ENCODE measurements at places on chromosomes 1 and 21.

DNA sequence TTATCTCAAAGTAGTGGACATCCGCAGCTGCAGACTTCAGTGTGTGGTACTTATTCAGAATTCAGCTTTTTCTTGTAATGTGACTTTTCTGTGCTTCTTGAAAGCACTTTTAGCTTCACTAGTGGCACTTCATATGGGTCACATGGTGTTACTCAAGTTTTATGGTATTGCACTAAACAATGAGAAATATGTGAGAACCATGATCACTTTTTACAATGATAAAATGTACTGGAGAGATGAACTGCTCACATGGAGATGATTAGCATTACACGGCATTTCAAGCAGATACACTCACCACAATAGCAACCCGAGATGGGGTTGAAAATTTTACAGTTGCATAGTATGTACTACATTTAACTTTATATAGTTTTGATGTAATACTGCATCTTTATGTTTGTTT is 40.1 kb upstream of the GPR52 start:
- DNase-seq, result peak; percentile 60

DNA sequence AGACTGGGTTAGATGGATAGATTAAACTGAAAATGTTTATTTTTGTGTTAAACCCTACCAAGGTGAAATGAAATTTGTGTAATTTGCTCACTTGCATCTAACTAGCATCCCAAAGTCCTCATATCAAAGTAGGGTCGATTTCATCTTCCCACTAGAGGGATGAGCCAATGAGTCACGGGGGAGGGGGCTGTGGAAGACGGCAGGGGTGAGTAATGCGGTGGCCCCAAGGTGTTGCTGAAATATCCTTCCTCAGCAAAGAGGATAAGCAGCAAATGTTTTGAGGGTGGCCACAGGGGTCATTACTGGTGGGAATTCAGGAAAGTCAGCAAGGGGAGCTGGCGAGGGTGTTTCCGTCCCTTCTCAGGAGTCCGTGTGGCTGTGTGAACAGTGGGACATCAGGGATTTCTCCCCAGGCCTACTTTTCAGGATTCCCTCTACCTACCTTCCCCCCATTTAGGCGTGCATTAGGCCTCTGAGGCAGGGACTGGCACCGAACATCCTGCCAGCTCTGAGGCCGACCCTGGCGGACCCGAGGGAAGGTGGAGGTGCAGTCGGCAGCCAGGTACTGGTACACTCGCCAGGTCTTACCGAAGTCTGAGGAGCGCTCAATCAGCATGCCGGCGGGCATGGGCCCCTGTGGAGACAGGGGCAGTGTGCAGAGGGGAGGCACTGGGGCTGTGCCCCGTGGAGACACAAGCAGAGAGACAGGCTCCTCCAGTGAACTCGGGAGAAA is 18.1 kb downstream of the LAMB3 start:
- DNase-seq, result no peak

DNA sequence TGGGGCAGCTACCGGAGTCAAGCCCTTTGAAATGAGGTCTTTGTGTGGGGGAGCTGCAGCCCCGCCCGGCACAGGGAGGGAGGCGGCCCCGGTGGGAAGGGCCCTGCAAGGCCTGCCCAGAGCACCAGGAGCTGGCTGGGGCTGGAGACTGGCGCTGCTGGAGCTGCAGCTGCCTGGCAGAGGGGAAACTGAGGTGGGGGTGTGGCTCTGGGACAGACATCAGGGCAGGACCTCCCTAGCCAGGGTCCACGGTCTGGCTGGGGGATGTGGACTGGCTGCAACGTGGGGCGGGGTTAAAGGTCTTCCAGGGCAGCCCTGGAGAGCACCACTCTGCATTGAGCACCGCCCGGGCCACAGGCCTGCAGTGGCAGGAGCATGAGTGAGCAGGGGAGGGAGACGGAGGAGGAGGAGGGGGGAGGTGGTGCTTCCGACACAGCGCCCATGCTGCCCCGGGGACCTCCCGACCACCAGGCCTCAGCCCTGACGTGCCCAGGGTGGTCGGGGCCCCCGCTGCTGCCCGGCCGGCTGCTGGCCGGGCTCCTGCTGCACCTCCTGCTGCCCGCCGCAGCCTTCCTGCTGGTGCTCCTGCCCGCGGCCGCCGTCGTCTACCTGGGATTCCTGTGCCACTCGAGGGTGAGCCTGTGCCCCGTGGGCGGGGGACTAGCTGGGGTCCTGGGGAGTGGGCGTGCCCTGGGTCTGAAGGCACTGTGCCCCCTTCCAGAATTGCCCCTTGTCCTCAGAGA is 4.8 kb upstream of the ANKRD65 start:
- DNase-seq, result no peak

DNA sequence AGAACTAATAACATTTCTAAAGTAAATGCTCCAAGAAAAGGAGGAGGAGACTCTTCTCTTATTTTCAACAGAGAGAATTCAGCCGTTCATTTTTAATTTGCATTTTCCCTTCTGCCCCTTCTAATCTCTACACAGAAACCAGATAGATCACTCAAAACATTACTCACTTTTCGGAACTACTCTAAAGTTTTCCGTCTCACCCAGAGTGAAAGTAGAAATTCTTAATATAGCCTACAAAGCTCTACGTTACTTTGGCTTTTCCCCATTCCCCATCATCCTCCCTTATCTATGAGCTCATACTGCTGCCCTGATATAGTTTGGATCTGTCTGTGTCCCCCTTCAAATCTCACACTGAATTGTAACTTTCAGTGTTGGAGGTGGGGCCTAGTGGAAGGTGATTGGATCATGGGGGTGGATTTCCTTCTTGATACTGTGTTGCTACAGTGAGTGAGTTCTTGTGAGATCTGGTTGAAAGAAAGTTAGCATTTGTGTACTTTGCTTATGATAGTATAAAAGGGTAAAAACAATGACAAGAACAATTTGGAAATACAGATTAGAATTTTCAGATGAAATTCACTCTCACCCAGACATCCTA is 188.2 kb downstream of the AMY1C start:
- no peak for DNase-seq

- no peak for DNase-seq
Measured at GRCh38 chr1:52867087-52867863, 24.7 kb downstream of the ZYG11A start.

- DNase-seq, result no peak
Measured at GRCh38 chr1:156337888-156338179, 258 bp downstream of the CCT3 start.
